Activated CD4-positive, alpha-beta T cell treated with anti-CD3 and anti-CD28 coated beads, Interleukin-2, amount 50 U/mL, for 1 hour (primary cell): ENCODE measurements at places on chromosomes 7 and 10.

GRCh38 chr10:87684001-87684638 lies 24.4 kb downstream of the PAPSS2 start:
- no peak for DNase-seq

GRCh38 chr10:93992400-93993030 lies 1.2 kb upstream of the PLCE1 start:
- DNase-seq = no peak

- no peak for DNase-seq
Observed at GRCh38 chr10:52368725-52369124, 54.6 kb downstream of the DKK1 start.

GRCh38 chr10:119025336-119025735 lies 4.2 kb upstream of the NANOS1 start:
- DNase-seq = no peak

DNA sequence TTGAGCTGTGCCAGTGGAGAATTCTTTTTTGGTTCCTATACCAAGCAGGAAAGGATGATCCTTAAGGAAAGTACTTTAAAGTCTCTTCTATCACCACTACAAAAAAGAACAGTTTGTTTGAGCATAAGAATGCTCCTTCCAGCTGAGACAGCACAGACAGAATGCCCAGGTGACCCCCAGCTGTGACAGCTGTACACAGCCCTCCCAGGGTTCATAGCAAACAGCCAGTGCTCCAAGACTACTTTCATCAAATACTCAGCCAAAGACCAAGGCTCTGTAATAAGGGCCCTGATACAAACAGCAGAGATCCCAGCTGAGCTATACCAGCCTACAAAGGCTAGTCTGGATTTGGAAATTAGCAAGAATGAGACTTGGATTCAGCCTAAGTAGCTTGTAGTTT lies 65.7 kb downstream of the NXPH1 start:
- no peak for DNase-seq

- no peak for DNase-seq
Observed at GRCh38 chr10:48684463-48684791, 246 bp upstream of the WDFY4 start.

DNA sequence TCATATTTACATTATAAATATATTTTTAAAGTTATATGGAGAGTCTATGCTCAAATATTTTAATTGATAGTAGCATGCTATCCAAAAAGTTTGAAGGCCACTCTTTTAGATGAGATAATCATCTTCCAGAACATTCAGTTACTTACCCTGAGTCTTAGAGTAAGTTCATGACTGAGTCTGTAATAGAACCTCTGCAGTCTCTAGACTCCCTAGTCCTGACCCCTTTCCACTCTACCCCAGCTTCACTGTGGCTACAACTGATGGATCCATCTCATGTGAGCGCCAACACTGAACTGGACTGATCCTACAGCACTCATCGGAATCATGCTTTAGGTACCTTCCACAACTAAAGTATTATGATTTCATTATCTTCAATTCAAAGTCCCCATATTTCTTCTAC lies 10.1 kb downstream of the HACD1 start:
- no peak for DNase-seq

- no peak for DNase-seq
Observed at GRCh38 chr7:16365952-16366351, 55.4 kb downstream of the CRPPA start.

DNA sequence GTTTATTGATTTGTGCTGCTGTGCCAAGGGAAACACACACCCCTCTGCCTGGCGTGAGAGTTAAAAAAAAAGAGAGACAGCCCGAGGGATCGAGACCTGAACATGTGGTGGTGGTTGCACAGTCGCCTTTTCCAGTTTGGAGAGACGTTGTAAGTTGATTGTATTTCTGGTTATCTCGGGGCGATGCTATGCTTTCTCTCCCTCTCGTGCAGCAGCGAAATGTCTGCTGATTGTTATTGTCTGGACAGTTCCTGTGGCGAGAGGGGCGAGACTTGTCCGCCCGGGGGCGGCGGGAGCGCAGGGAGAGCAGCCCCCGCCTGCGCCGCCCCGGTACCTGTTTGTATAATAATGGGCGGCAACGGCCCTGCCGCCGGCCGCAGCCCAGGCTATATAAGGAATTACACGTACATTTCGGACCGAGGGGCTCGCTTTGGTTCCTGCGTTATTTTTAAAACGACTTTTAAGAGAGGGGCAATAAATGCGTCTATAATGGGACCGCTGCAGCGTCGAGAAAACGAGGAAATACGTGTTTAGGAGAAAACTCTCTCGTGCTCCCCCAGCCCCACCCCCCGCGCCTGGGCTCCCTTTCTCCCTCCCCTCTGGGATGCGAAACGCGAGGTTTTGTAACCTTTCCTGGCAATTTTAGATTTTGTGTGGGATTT lies 1.7 kb downstream of the ZEB1 start:
- DNase-seq = peak; percentile 15

- DNase-seq = no peak
Observed at GRCh38 chr10:11901454-11901832, 78.3 kb downstream of the PROSER2 start.

GRCh38 chr7:77428777-77429231 lies 12.7 kb upstream of the GSAP start:
- DNase-seq = no peak

- DNase-seq = no peak
Observed at GRCh38 chr10:33087152-33087551, 129.1 kb upstream of the ITGB1 start.

DNA sequence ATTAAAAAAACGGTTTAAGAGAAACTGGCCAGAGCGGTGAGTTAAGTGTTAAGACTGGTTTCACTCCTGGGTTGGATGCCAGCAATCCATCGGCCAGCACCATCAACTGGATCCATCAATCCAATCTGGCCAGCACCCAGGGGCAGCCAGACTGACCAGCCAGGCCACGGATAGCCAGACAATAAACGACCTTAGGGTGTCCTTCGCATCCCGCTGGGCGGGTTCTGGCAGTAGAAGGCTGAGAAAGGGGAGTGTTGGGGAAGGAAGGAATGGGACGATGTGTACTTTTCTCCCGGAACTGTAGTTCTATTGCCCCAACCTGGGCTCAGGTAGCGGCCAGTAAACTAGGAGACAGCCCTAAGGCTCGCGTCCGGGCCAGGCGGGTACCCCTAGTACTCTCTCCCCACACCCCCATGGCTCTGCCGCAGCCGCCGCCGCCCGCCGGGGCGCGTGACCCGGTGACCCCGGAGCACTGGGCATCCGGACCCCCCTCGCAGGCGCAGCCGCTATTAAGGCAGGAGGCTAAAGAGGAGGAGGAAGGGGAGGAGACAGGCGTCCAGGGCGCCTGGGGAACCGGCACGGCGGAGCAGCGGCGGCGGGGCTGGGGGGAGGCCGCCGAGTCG lies at the start of gene CASD1:
Gene CASD1, plus strand, starts transcription at position 546 of the 623 bp plus-strand sequence. CDS start 276 bp downstream, outside the sequence.
- peak; percentile 55 for DNase-seq

GRCh38 chr7:25860275-25861163 lies 291.5 kb upstream of the NFE2L3 start:
- no peak for DNase-seq

GRCh38 chr10:22765660-22766547 lies 51.5 kb upstream of the PIP4K2A start:
- no peak for DNase-seq

DNA sequence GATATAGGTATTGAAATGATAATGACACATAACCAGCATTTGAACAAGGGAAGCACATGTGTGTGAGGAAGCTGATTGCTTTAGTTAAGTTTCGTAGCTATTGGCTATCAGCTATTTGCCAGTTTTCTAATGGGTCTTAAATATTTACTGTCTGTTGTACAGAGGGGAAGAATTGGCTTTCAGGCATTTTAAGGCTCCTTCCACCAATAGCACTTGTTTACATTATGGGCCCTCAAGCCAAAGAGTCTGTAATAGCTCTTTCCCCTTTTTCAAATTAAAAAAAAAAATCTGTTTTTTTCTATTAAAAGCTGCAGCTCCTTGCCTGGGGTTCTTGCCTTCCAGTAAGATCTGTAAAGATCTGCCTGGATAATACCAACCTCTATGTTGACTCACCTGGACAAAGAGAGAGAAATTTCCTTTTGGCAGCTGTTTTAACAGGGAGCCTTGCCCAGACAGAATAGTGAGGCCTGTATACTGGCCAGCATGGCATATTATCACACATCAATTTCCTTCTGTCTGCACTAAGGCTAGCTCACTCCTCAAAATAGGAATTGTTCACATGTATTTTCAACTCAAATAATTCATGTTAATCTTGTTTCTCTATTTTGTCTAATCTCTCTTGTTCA lies 104.7 kb upstream of the LRGUK start:
- no peak for DNase-seq

GRCh38 chr10:66990143-66990830 lies 64.5 kb downstream of the LRRTM3 start:
- no peak for DNase-seq

DNA sequence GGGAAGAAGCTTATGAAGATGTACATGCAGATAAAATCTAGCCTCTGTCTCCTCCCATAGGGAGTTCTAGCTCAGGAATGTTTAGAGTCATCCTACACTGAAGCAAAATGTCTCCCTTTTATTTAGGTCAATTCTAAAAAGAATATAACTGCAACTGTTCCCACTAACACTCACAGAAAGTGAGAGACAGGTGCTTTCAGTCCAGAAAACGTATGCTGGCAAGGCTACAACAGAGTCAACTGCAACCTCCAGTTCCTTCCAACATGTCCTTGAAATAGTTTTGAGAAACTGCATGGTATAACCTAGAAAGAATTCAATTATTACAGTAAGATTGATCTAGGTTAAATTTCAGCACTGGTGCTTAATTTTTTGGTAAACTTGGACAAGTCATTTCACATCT lies 46.8 kb upstream of the KCND2 start:
- no peak for DNase-seq

DNA sequence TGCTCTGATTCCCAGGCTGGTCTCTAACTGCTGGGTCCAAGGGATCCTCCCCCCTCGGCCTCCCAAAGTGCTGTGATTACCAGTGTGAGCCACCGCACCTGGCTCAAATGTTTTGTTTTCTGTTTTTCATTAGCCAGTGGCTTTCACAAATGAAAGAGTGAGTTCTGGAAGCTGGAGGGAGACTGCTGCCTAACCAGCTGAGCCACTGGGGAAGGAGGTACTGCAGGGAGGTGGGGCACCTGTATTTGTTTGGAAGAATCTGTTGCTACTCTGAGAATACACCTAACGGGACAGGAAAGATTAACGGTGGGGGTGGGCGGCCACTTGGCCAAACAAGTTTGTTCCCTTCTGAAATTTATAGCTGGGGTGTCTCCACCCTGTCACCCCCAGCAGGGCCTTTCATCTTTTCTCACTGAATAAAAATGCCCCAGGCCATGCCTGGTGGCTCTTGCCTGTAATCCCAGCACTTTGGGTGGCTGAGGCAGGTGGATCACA lies 4.7 kb downstream of the STOX1 start:
- no peak for DNase-seq

DNA sequence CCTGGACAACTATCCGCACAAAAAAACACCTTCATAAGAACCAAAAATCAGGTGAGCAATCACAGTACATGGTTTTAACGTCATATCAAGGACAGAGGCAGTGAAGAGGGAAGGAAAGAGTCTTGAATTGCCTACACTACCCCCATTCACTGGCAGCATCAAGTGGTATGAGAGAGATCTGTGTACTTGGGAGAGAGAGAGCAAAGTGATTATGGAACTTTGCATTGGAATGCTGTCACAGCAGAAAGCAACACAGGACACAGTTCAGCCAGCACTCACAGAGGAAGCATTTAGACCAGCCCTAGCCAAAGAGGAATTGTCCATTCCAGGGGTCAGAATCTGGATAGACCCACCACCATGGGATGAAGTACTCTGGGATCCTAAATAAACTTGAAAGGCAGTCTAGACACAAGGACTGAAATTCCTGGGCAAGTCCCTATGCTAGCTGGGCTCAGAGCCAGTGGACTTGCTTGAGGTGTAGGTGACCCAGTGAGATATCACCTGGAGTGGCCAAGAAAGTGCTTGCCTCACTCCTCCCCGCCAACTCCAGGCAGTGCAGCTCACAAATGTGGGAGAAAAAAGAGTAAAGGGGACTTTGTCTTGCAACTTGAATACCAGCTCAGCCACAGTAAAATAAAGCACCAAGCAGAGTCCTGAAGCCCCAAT lies 30.5 kb upstream of the SFTPD start:
- DNase-seq = no peak

DNA sequence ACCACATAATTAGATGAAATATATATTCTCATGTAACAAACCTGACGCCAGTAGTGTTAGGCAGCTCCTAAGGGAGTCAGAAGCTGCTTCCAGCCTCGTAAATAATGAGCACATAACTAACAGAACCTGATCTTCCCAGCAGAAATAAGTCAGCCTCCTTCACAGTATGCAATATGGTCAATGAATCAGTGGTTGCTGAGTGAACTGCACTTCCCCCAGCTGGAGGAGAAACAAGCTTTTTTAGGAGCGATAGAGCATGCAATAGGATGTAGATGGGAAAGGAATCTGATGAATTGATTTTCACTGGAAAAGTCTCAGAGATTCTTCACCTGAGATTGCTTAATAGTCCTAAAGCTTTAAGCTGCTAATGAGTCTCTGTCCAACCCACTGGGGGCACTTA lies 337.2 kb upstream of the LRGUK start:
- no peak for DNase-seq

DNA sequence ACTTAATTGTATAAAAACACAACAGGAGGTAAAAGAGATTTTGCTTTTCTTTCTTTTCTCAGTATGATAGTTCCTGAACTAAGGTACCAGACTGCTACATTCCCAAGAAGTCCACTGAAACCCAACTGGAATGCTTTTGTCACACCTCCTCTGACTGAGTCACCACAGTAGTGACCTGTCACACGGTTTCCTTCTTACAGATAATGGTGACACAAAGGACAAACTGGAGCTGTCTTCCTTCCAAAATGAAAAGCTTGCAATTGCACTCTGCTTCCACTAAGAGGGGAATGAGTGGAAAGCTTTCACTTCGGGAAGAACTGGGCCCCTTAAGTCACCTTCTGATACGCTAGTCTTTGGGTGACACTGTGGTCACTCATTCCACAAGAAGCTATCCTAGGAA lies 122.2 kb downstream of the KMT2E start:
- no peak for DNase-seq

DNA sequence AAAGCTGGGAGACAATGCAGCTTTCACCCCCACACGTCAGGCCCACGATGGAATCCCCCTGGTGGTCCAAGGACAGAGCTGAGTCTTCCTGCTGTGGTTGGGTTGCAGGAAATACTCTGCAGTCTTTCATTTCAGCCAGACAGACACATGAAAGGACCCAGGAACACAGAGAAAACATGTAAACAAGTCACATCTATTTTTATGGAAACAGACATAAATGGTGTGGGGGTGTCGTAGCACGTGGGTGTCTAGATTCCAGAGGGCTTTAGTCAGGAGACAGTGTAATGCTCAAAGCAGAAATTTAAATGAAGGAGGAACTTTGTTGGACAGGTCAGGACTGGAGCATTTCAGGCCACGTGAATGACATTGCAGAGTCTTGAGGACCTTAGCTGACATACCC lies 444.6 kb downstream of the SUGCT start:
- no peak for DNase-seq

- DNase-seq = no peak
Observed at GRCh38 chr7:156113731-156114130, 301.5 kb upstream of the SHH start.

GRCh38 chr7:21191321-21192073 lies 236.4 kb upstream of the SP4 start:
- no peak for DNase-seq

- no peak for DNase-seq
Observed at GRCh38 chr10:78924319-78925003, 144.3 kb upstream of the ZMIZ1 start.
